ENCODE measurements at places on chromosomes 3 and 15.

GRCh38 chr3:28544236-28544635, 195.6 kb upstream of the AZI2 start:
- no peak for DNase-seq

GRCh38 chr15:43127752-43128151, 5.6 kb upstream of the TMEM62 start:
- DNase-seq, result no peak

- no peak for DNase-seq
Measured at GRCh38 chr3:99559196-99559595, 79.2 kb upstream of the COL8A1 start.

DNA sequence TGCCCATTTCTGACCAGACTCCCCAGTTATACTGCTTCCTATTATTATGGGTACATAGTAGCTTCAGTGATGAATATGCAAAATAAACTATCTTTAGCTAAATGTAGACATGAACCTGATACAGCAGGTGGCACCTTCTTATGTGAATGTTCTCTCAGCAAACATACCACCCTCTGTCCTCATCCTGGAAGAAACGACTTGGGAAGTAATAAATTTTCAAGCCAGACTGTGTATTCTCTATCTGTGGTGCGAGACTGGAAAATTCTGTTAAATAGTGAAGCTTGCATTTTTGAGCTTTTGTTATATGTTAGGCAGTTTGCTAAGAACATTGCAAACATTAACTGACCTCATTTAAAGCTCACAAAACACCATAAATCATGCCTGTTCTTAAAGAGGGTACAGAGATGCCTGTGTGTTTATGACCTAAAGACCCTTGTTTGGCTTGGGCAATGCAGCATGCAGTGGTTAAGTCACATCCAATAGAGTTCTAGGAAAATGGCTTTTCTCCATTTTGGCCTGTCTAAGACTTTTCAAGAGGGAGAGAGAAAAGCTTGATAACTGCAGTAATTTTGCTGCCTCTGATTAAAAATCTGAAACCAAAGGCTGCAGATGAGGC, 287.1 kb downstream of the NEK10 start:
- DNase-seq, result no peak

DNA sequence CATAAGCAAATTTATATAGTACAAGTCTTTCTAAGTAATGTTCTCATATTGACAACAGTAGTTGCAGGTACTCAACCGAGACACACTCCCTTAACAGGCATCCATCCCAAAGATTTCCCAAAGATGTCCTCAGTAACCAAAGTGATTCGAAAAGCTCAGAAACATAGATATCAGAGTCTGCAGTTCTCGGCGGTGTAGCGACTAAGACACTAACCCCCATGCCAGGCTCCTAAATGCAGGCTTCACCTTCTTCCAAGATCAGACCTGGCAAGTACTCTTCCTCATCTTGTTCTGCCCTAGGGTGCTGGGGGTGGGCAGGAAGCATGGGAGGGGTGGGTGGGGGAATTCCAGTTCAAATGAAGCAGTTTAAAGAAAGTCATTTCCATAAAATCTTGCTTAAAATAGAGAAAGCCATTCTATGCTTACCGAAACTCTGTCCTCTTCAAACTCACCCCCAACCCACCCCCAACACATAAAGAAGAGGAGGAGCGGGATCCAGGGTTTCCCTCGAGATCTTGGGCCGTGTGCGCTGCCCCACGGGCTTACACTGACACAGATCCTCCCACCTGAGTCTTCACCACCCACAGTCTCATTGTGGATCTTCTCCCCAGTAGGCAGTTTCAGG, 59.0 kb upstream of the BCL6 start:
- no peak for DNase-seq

GRCh38 chr3:133113526-133113925, 75.3 kb downstream of the TMEM108 start:
- DNase-seq, result no peak

DNA sequence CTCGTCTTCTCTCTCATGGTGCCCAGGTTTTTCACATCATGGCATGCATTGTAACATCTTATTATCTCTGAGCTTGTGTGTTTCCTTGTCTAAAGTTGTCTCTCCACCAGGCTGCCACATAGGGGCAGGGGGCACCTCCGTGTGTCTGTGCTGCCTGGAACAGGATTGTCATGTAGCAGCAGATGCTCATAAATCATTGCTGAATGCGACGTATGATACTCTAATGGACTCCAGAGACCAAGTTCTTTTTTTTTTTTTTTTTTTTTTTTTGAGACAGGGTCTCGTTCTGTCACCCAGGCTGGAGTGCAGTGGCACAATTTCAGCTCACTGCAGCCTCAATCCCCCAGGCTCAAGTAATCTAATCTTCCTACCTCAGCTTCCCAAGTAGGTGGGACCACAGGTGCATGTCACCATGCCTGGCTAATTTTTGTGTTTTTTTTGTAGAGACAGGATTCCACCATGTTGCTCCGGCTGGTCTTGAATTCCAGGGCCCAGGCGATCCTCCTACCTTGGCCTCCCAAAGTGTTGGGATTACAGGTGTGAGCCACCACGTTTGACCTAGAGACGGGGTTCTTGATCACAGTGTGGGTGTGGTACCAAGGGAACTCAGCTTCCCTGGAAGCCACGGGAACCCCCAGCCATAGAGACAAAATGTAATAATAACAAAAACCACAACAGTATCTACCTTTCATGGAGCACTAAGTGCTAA, 4.7 kb upstream of the DNASE1L3 start:
- no peak for DNase-seq

GRCh38 chr3:160183345-160184076, 41.7 kb upstream of the C3orf80 start:
- no peak for DNase-seq

GRCh38 chr3:57758686-57759085, 2.6 kb downstream of the SLMAP start:
- DNase-seq, result no peak

GRCh38 chr3:16040991-16041390, 133.5 kb upstream of the GALNT15 start:
- no peak for DNase-seq

- DNase-seq, result no peak
Measured at GRCh38 chr15:44670087-44670950, 6.9 kb upstream of the SPG11 start.

GRCh38 chr15:38853608-38854007, 289.0 kb upstream of the RASGRP1 start:
- peak; percentile 53 for DNase-seq

GRCh38 chr3:89300526-89300925, 193.1 kb downstream of the EPHA3 start:
- DNase-seq, result no peak

DNA sequence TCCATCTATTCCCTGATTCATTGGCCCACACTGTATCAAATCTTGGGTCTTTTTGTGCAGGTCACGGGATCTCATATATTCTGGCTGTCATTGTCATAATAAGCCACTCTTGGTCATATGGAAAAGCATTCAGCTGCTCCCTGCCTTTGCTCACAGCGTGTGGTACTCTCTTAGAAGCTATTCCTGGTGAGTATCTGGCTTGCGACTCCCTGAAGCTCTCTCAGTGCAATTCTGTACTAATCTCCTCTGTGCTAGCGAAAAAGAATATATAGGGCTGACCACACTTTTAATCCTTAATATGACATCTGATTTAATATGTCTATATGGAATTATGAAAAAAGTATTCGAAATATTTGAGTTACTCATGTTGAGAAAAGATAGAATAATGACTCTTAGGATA, 440.8 kb upstream of the GBE1 start:
- DNase-seq, result no peak

GRCh38 chr3:48347500-48347899, 14.0 kb upstream of the SPINK8 start:
- DNase-seq, result no peak

DNA sequence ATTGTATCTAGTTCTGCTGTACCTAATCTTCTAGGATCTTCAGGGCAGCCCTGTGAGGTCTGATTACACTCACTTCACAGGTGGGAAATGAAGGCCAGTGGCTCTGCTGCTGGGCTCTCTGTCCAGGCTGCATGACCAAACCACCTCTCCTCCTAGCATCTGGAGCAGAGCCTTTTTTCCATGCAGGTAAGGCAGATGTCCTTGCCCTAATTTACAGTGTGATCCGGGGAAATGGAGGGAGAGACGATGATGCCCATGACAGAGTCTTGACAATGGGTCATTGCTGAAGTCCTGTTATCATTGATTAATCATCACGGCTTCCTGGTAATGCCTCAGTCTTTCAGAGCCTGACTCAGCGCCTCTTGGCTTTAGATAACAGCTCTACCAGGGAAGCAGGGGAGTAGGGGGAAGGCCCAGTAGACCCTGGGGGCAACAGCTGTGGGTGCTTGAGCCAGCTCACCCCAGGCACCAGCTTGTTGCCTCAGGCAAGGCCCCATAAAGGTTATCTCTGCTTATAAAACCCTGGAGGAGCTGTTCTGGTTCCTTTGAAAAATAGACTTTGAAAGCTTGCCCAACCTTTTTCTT, 153.4 kb downstream of the GABRG3 start:
- DNase-seq, result no peak

DNA sequence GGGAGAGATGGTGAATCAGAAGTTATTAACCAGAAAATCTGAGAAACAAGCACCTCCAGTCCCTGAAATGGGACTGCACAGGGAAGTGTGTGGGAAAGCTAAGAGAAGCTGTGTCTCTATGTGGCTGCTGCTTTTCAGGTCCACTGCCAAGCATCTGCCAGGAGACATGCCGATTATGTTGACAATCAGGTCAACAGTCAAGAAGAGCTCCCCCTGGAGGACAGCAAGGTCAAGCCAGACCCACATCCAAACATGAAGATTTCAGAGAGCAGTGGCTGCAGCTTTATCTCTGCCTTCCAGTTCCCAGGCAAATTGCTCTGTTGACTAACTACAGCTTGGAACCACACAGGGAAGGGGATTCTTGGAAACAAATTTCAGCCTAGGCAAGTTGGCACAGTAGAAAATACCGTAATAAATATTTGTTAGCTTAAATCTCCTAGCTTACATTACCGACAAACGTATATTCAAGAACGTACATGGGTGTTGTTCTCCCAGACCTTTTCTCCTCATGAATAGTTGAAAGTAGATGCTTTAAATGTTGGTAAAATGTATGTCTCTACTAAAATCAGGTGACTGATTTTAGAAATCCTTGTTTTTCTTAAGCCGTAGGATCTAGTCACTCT, 394.5 kb upstream of the RARB start:
- DNase-seq, result peak; percentile 48

DNA sequence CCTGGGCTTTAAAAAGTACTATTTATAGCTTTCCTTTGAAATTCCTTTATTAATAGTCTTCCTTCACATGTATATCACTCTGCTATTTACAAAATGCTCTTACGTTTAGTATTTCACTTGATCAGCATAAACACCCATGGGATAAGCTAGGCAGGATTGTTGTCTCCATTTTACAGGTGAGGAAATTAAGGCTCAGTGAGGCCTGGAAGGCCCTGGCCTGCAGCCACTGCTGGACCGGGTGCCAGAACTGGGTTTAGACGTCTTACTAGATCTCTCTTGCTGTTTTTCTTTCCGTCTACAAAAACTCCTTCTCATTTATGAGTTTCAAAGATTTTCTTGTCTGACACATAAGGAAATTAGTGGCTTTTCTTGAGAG, 236.4 kb downstream of the LPP start:
- DNase-seq, result no peak

DNA sequence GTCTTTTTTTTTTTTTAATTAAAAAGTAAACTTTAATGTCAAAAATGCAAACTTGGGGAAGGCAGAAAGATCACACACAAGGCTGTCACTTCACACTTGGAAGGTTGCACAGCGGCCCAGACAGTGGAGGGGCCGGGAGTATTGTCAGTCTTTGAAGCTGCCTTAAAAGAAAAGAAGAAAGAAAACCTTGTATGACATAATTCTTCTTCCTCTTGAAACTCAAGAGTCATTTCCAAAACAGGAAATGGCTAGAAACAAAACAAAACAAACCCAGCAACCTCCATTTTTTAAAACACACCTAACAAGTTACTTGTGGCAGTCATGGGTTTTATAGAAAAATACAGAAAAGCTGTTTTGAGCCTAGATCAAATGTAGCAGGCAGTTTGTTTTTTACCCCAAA, 68.1 kb upstream of the MAGI1 start:
- DNase-seq, result peak; percentile 16

DNA sequence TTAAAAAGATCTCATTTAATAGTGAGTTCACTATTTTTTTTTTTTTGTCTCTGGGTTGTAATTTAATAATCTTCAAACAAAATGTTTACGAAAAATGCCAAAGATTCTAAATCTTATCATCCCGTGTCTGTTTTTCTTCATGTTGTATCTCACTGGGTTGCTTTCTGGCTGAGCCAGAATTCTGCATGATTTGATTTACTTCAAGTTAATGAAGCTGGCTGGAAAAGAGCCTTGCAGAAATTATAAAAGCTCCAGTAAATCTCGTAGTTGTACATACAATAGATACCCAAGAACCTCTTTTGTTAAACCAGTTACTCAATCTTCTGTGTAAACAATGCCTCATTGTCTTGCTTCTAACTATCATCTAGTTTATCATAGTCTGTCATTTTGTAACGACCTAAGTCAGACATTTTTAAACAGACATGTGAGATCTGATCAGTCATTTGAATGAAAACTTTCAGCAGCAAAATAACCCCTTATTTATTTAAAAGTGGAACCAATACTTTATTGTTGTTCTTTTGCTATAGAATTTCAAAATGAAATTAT, 249.0 kb downstream of the MCTP2 start:
- DNase-seq, result no peak

DNA sequence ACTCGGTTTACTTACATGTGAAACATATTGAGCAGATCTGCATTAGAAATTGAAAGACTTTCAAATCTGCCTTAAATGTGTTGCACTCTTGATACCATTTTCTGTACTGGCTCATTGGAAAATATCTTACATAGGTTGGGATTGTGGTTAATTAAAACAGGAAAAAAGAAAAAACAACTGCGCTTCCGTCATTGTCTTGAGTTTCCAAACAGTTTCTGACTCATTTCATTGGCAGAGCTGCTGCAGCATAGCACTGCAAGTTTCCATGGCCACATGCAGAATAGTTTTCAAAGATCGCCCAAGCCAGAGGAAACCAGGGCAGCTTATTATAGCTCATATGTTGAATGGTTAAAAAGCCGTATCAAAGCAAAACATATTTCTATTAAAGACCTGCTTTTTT, 446.6 kb upstream of the BCHE start:
- no peak for DNase-seq

- DNase-seq, result no peak
Measured at GRCh38 chr15:35921046-35921445, 375.1 kb upstream of the DPH6 start.

DNA sequence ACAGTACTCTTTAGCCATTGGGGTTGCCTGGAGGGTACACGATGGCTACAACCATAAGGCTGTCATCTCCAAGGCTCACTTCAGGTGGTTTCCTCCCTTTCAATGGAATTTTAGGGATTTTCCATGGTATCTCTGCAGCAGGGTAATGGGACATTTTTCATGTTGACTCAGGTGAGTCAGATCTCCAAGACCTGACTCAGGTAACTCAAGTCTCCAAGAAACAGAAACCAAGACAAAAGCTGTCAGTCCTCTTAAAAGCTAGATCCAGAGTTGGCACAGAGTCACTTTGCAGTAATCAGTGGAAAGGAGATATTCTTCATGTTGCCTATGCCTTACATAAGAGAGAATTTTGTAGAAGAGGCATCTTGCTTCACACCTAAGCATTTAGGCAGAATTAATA, 375.8 kb upstream of the ARPP21 start:
- DNase-seq, result no peak

Measured in SJSA1 (cell line).